ENCODE measurements at places on chromosomes 2 and 18.
A peak's percentile ranks its signal among the peaks of the same experiment; 100 is the strongest.

DNA sequence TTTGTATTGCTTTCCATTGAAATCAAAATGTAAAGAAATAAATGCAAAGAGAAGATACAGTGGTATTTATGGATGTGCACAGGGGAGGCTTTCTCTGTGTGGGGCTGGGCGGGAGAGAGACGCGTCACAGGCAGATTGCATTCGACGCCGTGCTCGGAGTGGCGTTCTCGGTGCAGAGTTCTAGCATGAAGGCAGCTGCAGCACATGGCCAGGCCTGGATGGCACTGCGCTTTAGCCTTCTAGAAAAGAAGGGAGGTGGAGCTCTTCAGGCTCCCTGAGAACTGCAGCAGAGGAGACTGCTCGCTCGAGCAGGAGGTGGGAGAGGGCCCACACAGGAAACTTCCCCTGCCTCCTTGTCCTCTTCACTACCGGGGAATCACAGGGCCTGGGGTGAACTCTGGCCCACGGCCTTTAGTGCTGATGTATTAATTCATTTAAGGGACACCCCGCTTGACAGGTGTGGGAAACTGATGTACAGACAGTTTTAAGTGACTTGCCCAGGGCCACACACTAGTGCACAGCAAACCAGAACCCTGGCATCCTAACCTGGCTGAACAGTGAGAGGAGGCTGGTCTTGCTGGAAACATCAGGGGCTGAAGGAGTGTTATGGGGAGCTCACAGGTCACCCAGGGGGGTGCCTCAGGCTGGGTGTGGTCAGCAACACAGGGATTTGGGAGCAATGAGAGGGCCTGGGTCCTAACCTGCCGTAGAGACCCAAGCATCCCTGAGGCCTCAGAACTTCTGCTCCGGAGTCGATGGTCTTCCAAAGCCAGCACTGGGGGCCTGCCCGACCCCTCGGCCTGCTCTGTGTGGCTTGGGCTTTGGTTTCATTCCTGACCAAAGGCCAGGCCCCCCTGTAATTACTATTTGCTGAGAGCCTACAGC is 199.9 kb downstream of the HDAC4 start:
- no peak for DNase-seq

GRCh38 chr2:47658646-47659320 is 124.2 kb upstream of the MSH6 start:
- no peak for DNase-seq

DNA sequence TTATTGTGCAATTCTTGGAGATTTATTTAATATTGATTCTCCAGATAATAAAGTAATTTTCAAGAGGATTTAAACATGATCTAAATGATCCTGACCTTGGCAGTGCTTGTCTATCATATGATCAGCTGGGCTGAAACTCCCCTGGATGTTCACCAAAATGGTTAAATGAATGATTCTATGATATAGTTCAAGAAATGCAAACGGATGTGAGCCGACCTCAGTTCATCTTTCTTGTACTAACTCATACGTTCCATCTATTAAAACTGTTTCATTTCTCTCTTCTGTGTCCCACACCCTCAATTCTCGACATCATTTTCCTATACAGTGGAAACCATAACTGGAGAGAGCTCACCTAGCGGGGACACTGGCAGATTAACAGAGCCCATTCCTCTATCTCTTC is 281.7 kb upstream of the CCDC68 start:
- DNase-seq = no peak

GRCh38 chr2:222490131-222490530 is 65.8 kb downstream of the SGPP2 start:
- DNase-seq = no peak

- no peak for DNase-seq
These were observed 3.8 kb downstream of the SLC1A4 start for GRCh38 chr2:64992990-64993389.

GRCh38 chr2:189900726-189901125 is 116.5 kb downstream of the PMS1 start:
- DNase-seq = no peak

- DNase-seq = no peak
These were observed 191.5 kb upstream of the FANCL start for GRCh38 chr2:58432491-58433170.

GRCh38 chr2:172351586-172351985 is 75.8 kb upstream of the ITGA6 start:
- DNase-seq = no peak

GRCh38 chr2:56589835-56590234 is 406.0 kb downstream of the CCDC85A start:
- DNase-seq = no peak

GRCh38 chr2:144152817-144153271 is 367.1 kb downstream of the ZEB2 start:
- DNase-seq = peak; percentile 29

DNA sequence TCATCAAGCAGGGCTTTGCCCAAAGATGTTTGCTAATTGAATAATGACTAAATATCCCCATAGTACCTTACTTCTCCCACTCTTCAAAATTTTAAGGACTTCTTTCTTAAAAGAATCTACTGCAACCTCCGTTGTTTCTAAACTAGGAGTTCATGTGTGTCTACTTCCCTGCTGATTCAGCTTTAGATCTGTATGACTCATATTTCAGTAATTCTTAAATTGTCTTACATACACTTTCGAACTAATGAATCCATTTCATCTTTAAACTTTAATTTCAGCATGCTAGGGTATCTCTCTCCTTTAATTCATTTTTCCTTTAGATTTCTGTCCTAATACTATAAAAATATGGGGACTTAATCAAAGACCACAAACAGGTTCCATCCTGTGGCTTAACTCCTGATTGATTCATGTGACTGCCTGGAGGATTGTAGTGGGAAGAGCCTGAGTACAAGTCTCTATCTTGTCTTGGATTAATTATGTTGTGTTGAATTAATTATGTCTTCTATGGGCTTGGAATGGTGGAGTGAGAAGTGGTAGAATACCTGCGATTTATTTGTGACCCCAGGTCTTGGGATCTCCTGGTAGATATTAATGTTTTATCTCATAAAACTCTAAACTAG is 24.9 kb upstream of the COL5A2 start:
- no peak for DNase-seq

GRCh38 chr18:79819968-79820351 is 22.2 kb downstream of the KCNG2 start:
- no peak for DNase-seq

GRCh38 chr2:65751408-65751807 is 319.0 kb upstream of the SPRED2 start:
- DNase-seq = no peak

DNA sequence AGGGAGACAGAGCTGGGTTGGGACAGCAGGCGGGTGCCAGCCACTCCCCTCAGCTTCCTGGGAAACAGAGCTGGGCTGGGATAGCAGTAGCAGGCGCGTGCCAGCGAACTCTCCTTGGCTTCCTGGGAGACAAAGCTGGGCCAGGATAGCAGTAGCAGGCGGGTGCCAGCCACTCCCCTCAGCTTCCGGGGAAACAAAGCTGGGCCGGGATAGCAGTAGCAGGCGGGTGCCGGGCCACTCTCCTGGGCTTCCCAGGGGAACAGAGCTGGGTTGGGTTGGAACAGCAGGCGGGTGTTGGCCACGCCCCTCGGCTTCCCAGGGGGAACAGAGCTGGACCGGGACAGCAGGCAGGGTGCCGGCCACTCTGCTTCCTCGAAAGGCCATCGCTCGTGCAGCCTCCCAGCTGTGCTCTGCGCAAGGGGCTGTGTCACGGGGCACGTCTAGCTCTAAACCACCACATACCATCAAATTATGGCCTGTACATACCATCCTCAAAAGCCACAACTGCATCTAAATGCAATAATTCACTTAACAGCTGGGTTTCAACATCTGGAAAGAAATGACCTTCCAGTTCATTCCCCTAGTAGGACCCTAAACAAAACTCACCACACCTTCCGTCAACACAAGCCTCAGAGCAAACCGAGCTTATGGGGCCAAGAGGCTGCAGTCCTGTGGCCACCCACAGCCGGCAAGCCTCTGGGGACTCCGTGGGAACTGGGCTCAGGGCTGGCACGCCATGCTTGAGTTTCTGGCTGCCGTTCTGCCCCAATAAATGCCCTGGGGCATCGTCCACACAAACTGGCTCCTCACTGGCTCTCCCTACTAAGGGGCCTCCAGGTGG is 228.3 kb downstream of the TWIST2 start:
- DNase-seq = no peak

DNA sequence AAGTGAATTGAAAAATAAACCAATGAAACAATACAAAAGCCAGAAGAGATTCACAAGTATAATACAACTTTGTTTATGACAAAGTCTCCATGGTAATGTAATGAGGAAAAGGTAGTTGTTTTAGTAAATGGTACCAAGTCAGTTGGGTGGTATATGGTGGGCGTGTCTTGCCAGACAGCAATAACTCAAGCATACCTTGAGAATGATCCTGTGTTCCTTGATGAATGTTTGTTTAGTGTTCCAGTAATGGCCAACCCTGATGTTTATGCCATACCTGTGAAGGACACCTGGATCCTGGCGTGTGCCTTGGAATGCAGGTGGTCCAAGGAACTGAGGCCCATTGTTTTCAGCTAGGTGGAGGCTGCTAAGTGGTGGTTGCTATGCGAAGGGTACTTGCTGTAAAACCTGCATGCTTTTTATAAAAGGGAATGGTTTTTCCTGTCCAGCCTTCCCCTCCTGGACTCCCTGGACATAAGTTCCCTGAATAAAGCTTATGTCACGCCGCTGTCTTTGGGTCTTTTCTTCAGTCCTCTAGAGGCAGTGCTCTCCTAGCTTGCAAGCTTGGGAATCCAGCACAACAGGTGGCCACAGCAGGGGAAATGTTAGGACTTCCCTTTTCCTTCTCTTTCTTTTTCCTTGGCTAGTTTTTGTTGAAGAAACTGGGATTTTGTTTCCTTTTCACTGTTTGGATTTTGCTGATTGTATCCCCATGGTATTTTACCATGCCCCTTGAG is 54.7 kb downstream of the MTA3 start:
- no peak for DNase-seq

All from BJ (cell line).